ENCODE measurements at places on chromosomes 5 and 9.

- DNase-seq, result peak; percentile 74
Observed at GRCh38 chr9:107214915-107215314, 68.2 kb upstream of the RAD23B start.

- no peak for DNase-seq
Observed at GRCh38 chr9:113609562-113610318, 146.2 kb downstream of the RGS3 start.

DNA sequence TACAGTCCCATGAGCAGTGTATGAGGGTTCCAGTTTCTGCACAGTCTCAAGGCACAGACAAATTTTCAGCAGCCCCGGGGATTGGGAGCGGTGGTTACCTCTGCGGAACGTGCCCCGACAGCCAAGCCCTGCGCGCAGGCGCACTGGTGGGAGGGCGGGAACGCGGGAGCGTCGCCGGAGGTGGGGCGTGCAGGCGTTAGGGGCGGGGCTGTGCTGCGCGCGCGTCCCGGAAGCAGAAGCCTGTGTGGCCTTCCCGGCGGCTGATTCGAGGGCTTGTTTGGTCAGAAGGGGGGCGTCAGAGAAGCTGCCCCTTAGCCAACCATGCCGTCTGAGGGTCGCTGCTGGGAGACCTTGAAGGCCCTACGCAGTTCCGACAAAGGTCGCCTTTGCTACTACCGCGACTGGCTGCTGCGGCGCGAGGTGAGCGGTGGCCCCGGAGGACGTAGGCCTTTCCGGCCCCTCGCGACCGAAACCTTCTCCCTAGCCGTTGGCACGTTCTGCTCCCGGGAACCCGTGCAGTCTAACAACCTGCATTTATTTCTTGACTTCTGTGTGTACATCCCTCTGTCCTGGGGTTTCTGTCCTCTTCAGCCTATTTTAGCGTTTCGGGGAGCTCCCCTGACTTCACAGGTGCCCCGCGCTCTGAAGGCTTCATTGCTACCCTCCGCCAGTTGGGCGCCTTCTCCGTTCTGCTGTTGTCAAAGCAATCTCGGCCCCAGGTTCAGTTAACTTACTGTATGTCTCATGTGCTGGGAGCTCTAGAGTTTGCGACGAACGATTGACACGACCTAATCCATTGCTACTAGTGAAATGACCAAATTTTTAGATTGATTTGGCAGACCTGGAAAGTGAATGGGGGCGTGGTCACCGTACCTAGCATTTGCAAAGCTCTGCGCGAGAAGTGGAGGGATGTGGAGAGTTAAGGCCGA, at the start of gene GLE1:
Gene GLE1, plus strand, starts transcription at position 235 of the 929 bp plus-strand sequence. Its CDS starts 87 bp downstream, at position 322.
- DNase-seq, result peak; percentile 88

GRCh38 chr5:125348221-125348692, 601.8 kb upstream of the ZNF608 start:
- DNase-seq, result peak; percentile 47

- no peak for DNase-seq
Observed at GRCh38 chr5:172617817-172618216, 23.2 kb upstream of the NEURL1B start.

DNA sequence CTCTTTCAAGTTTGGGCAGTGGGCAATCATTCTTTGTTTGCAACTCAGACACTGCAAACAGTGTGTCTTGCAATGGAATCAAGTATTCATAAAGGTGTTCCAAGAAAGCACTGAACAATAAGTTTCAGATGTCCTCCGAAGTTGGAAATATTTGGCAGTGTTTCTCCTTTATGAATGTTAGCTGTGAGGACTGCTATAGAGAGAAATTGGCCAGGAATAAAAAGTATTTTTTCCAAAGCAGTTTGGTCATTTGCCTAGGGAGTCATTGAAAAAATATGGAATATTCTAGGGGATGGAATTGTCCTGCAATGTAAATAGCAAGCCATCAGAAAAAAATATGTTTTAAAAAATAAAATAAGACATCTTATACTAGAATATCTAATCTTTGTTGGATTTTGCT, 688.6 kb upstream of the SEMA6A start:
- DNase-seq, result no peak

DNA sequence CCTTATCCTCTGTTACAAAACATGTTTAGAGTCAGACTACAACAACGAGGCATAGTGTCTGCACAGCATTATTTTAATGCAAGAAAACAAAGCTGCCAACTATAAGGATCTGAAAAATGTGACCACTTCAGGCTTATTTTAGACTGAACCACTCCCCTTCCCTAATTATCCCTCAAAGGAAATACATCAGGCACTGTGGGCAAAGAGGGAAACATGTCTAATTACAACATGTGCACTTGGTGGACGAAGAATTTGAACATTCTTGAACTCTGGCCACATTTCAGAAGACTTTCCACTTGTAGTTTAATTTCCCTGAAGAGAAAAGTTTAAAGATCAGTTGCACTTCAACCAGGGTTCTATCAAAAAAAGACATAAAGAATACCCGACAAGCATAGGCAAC, 3.8 kb downstream of the MTMR12 start:
- peak; percentile 65 for DNase-seq

DNA sequence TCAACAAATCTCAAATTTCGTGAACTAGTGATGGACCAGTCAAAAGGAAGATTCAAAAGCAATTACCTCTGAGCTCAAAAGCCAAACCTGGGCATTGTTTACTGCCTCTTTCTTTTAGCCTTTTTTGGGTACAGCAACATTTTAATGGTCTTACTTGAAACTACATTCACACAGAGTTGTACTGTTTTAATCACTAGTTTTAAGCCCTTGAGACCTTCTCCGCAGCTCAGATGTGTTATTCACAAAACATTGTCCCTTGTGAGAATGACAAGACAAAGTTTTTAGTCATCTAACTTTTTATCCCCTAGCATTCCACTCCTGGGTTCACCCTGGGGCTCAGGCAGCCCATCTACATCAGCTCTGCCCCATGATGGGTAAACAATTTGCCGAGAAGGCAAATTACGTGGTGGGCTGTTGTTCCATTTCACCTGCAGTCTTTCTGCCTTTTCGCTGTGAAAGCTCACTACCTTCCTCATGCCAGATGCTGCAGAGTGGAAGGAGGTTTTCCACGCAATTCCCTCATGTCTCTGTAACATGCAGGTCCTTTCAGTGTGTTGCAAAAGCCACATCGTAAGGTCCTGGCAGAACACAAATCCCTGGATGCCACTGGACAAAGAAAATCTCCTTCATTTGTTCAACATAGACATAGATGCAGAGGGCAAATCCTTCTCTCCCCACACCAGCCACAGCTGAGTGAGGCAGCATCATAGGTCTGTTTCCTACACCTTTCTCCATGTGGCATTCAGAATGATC, 175.7 kb downstream of the EBF1 start:
- DNase-seq, result no peak

DNA sequence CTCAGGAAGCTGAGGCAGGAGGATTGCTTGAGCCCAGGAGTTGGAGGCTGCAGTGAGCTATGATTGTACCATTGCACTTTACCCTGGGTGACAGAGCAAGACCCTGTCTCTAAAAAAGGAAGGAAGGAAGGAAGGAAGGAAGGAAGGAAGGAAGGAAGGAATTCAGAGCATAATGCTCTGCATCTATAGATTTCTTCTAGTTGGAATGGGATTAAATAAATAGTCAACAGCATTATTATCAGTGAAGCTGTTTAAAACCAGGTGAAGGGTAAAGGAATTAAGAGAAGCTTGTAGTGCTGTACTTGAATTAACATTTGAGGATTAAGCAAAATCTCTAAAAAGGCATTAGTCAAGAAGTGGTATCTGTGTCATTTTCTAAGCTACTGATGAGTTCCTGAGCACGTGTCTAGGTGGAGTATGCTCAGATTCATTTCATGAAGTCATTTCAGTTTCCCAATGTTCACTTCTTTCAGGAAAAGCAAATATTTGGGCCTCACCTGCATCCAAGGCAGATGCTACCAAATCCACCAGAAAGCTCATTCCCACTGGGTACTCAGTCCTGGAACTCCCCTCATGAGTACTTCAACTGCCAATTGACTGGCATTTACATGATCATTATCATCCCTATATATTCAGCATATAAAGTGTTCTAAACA, 8.4 kb downstream of the PDE6A start:
- no peak for DNase-seq

- no peak for DNase-seq
Observed at GRCh38 chr5:169218176-169218575, 82.8 kb downstream of the SLIT3 start.

DNA sequence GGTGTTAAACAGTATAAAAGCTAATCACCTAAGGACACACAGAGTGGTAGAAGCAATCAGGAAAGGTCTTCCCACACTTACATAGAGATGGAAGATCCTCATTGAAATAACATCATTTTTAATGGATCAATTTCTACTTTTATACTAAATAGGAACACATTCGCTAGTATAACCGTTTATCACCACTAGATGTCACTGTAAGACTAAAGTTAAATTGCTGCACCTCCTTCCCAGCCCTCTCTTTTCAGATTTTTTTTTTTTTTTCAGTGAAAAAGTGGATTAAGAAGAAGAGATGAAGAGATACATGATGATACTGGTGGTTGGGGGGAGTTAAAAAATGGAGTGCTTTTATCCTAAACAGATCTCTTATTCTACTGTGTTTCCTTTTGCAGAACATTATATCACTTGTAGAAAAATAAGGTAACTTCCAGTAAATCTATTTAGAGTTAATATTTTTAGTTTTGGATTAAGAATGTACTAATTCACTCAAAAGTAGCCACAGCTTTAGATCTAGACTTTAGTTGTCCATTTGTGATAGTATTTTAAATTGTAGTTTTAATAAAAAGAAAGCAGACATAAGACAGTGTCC, 116.9 kb upstream of the ARRDC3 start:
- DNase-seq, result peak; percentile 56

DNA sequence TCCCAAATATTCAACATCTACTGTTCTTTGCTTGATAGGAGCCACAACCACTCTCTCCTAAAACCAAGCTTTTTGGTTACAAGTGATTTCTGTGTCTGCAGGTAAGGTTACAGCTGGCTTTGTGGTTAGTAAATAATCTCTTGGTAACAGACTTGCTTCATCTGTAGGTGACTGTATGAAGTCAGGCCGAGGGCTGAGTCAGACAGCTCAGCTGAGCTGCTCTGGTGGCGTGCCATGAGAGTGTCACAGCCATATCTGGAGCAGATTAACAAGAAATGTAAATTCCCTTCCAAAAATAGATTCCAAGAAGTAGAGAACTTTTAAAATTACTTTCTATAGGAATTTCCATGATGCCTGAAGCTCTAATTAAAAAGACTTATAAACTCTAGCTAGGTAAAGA, 23.7 kb upstream of the TAS2R1 start:
- DNase-seq, result peak; percentile 93

All from AG10803 (cell line).